ENCODE measurements at places on chromosomes 1 and 21. TPM values are rescaled to one million over a fixed set of nuclear protein-coding genes. Genes with fewer than 3 reads are reported as not detected.

DNA sequence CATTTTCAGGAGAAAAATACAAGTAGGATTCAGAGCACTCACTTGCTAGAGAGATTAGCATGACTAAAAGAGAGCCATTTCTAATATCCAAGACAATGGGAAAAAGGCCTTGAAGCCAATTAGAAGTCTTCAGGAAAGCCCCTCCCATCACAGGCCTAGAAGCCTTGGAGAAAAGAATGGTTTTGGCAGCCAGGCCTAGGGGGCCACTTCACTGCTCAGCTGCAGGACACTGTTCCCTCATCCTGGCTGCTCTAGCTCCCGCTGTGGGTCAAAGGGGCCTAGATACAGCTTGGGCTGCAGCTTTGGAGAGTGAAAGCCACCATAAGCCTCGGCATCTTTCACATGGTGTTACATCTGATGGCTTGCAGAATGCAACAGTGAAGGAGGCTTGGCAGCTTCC is 62.8 kb downstream of the RGS4 start:
- H3K4me3 ChIP-seq, result no peak overlapping the region
- no peaks in the 10 kb centered on the region for H3K36me3 ChIP-seq
- DNase-seq, result no peak
- peaks cover 5% of the 10 kb centered on the region for H3K4me1 ChIP-seq

GRCh38 chr1:94790670-94791069 is 29.5 kb upstream of the SLC44A3 start:
- peaks cover 15% of the 10 kb centered on the region for H3K4me1 ChIP-seq
- DNase-seq, result no peak
- no peak overlapping the region for H3K27ac ChIP-seq
- no peak overlapping the region for H3K4me3 ChIP-seq
- H3K36me3 ChIP-seq, result no peaks in the 10 kb centered on the region

RSPO1 gene
- total RNA-seq, result 9.1 TPM

VWA5B1 gene
- total RNA-seq, result 0.09 TPM

Data from upper lobe of right lung (tissue), 1 donor.